ENCODE measurements at places on chromosomes 7 and 10.

GRCh38 chr7:107902381-107902780 is 11.4 kb downstream of the DLD start:
- DNase-seq = no peak

DNA sequence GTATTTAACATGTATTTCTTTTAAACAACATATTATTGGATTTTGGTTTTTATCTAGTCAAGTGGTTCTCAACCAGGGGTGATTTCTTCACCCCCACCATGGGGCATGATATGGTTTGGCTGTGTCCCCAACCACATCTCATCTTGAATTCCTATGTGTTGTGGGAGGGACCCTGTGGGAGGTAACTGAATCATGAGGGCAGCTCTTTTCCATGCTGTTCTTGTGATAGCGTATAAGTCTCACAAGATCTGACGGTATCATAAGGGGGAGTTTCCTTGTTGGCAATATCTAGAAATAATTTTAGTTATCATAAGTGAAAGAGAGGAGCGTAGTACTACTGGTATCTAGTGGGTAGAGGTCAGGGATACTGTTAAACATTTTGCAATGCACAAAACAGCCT is 37.6 kb downstream of the TMEM168 start:
- no peak for DNase-seq

DNA sequence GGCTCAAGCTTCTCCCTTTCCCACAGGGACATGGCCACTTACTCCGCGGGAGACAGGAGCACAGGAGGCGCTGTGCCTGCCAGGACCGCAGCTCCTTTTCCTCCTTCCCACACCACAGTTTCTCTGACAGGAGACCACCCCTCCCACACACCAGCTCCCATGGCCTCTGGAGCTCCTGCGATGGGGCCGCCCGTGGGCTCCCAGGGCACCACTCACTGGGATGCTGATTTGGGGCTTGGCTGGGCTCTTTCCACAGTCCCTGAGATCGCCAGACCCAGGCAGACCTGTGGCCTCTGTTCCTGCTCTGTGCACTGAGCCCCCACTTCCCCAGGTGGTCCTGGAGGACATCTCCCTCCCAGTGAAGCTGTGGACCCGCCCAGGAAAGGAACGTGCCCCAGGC is 226.9 kb upstream of the SHH start:
- DNase-seq = no peak

- DNase-seq = no peak
Observed at GRCh38 chr7:43612599-43613589, 30.0 kb downstream of the STK17A start.

DNA sequence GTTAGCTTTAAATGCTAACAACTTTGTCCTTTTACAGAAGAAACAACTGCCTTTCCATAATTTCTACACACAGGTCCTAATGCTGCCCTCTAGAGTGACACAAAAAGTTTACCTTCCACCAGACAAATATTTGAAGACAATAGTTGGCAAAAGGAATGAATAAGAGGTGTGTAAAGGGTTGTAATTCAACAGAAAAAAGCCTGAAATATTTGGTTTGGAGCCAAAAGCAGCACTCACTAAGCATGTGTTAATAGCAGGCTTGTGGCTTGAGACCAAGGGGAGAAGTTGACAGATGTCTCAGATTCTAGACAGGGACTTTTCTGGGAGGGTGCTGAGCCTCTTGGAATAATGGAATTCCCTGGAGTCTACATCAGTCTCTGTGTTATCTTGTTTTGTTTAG is 156.2 kb upstream of the GALNT17 start:
- DNase-seq = no peak

DNA sequence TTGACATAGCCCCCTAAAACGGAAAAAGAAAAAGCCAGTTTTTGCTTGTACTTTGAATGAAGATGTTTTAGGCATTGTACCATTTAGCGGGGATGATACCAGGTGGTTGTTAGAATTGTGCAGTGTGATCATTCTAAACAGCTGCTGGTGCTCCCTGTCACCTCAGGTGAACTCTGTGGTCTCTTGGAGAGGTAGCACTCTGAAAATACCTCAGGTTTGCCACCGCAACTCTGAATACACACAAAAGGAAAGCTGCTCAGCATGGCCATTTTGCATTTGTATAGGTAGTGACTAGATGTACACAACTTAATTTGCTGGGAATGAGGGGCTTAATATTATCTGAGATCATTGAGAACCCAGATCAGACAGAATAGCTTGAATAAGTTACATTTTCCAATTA is 52.6 kb downstream of the PLEKHA8 start:
- no peak for DNase-seq

DNA sequence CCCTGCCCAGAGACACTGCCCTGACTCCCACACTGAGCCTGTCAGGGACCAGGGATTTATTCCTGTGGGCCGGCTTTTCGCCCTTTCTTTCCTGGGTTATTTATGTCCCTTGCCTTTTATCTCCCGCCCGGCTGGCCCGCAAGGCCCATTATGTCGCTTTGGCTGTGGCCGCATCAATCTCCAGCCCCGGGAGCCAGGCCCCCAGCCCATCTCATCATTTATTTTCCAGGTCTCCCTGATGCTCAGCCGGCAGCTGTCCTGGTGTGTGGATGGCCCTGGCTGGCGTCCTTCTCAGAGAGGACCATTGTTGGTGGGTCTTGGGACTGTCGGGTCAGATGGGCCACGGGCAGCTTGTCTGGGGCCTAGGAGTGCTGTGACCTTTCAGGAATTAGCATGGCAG is 82.3 kb downstream of the FAM241B start:
- DNase-seq = no peak

DNA sequence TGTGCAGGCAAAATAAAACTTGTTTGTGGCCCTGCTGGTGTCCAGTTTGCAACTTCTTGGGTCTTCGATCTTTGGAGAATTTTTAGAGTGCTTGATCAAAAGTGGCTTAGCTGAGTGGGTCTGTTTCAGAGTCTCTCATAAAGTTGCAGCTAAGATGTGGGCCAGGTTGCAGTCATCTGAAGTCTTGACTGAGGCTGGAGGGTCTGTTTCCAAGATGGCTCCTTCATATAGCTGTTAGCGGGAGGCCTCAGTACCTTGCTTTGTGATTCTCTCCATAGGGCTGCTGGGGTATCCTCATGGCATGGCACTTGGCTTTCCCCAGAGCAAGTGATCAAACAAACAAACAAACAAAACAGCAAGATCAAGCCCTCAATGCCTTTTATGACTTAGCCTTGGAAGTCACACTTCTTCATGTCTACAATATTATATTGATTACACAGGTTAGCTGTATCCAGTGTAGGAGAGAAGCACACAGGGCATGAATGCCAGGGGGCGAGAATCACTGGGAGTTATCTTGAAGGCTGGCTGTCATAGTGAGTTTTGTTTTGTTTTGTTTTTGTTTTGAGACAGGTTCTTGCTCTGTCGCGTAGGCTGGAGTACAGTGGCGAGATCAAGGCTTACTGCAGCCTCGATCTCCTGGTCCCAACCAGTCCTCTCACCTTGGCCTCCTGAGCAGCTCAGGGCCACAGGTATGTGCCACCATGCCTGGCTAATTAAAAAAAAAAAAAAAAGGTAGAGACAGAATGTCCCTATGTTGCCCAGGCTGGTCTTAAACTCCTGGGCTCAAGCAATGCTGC is 10.2 kb downstream of the CYP26A1 start:
- DNase-seq = no peak

DNA sequence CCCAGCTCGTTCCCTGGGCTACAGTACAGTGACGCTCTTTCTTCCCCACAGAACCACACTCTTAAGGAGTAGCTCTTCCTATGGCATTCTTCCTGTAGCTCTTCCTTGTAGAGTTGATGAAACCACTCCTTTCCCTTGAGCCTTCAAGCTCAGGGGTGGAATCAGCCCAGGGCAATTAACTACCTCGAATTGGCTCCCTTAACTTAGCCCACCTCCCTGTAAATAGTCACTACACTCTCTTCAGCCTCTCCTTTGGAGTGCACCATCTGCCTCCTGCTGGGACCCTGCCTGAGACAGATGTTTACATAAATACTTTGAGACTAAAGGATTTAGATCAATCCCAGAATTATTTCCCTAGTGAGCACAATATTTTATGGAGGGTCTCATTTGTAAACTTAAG is 537.8 kb upstream of the AUTS2 start:
- no peak for DNase-seq

DNA sequence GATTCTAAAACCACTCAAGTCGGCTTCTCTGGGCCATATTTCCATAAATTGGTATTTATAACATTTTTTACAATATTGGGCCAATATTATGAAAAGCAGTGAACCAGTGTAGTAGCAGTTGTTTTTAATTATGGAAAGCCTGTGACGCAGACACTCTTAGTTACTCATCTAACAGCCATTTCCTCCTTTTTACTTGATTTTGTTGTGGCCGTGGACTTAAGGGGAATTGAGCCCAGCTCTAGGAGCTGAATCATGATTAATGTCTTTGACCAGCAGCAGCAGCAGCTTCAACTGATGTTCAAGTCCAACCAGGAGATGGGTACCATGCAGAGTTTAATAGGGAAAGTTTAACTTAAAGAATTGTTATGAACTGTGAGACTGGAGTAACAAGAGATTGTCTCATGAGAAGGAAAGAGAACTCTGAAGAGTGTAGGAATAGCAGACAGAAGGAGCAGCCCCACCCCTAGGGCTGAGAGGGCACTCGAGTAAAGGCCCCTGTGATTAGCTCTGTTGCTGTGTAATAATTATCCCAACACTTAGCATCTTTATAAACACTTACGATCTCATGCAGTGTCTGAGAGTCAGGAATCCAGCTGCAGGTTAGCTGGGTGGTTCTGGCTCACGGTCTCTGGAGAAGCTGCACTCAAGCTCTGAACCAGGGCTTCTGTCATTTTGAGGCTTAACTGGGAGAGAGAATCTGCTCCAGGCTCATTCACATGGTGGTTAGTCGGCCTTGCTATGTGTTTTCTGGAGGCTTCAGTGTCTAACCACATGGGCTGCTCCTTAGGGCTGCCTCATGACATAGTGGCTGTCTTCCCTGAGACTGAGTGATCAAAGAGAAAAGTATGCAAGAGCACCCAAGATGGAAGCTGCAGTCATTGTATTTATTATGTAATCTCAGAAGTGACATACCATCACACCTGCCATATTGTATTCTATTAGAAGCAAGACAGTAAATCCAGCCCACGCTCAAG is 4.6 kb downstream of the LANCL2 start:
- no peak for DNase-seq

- DNase-seq = no peak
Observed at GRCh38 chr10:20984662-20985061, 87.6 kb upstream of the NEBL start.

GRCh38 chr10:33494694-33495265 is 160.3 kb upstream of the NRP1 start:
- no peak for DNase-seq

- no peak for DNase-seq
Observed at GRCh38 chr7:27156916-27157701, 634 bp upstream of the HOXA7 start.

DNA sequence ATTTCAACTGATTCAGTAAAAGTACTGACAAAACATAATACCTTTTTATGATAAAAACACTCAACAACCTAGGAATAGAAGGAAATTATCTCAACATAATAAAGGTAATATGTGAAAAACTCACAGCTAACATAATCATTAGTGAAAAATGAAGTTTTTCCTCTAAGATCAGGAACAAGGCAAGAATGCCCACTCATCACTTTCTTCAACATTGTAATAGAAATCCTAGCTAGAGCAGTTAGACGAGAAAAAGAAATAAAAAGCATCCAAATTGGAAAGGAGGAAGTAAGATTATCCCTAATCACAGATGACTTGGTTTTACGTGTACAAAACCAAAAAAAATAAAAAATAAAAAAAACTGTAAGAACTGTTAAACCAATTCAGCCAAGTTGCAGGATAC is 58.6 kb downstream of the R3HCC1L start:
- no peak for DNase-seq

GRCh38 chr7:138286846-138287245 is 173.2 kb upstream of the TRIM24 start:
- DNase-seq = no peak

DNA sequence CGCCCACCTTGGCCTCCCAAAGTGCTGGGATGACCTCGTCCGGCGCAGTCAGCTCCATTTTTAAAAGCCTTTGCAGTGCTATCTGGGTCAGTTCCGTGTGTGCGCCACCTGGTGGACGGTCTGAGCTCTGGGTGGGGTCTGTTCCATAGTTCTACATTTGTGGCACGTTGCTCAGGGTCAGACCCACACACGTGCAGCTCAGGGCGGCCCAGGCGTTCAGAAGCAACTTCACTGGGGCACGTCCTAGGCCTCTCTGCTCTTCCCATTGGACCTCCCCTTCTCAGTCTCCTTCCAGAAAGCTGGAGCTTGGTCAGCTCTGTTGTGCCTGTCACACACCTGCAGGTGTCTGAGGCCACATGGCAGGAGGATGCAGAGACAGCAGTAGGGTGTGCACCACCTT is 137.9 kb downstream of the DNAJB6 start:
- DNase-seq = no peak

- DNase-seq = no peak
Observed at GRCh38 chr7:155219947-155220769, 77.5 kb upstream of the INSIG1 start.

- no peak for DNase-seq
Observed at GRCh38 chr10:72250666-72251065, 23.1 kb upstream of the DDIT4 start.

DNA sequence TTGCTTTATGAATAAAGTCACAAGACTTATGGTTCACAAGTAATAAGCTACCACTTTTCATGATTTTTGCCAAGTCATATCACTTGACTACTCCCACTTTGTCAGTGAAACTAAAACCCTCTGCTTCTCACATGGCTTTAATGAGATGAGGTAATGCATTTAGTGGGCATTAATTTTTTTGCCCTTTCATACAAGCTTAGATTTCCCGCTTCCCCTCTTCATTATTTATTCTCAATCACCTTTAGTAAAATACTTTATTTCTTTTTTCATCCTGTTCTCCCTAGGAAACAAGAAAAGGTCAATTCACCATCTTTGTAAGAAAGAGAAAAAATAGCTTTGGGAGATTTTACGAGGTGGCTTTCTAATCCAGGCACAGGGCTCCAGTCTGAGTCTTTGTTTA is 109.6 kb upstream of the STARD3NL start:
- no peak for DNase-seq

DNA sequence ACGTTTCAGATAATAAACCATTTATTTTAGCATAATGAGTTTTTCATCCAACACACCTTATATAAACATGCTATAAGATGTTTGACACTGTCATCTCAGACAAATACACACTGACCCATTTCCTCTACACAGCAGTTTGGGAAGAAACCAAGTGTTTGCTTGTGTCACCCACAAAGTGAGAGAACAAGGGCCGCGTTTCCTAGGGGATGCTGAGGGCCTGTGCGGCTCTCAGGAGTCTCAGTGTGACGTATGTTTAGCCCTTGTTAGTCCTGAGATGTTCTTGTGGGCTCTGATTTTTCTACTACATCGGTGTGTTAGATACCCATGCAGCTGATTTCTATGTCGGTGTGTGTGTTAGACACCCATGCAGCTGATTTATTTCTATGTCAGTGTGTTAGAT is 266.3 kb downstream of the DIP2C start:
- DNase-seq = no peak

GRCh38 chr7:114818501-114818900 is 103.4 kb upstream of the MDFIC start:
- no peak for DNase-seq

GRCh38 chr10:95352684-95353083 is 61.9 kb upstream of the PDLIM1 start:
- DNase-seq = no peak
